ENCODE measurements at places on chromosomes 4 and X.

GRCh38 chrX:129726307-129727111, 12.3 kb upstream of the XPNPEP2 start:
- DNase-seq = peak; percentile 26

DNA sequence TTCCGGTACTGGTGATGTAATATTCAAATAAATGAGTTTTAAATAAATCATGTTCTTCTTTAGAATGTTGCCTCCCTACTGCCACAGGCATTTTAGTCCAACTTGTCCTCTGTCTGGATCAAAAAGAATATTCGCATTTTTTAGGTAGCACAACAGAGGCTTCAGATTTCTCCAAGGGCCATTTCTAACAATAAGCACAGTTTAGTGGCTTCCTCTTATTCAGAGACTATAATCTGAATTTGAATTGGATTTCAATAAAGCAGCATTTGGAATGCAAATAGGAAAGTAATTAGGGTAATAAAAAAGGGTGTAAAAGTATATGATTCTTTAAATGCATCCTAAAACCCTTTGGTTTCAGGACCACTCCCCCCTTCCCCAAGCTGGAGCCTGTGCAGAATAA, 167.9 kb upstream of the GLRA2 start:
- DNase-seq = no peak

DNA sequence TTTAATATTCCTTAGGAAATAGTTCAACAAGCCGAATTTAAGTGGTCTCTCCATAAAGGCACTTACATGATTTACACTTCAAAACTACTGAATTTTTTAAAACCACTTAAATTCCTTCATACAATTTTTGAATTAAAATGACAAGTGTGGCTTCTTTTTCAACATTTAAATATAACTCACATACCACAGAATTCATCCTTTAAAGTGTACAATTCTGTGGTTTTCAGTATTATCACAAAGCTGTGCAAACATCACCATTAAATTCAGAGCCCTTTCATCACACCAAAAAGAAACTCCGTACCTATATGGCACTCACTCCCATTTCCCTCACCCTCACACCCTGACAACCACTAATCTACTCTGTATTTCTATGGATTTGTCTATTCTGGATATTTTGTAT, 200.9 kb upstream of the MAB21L2 start:
- DNase-seq = no peak

GRCh38 chr4:184476695-184477094, 2.3 kb upstream of the IRF2 start:
- DNase-seq = peak; percentile 34

DNA sequence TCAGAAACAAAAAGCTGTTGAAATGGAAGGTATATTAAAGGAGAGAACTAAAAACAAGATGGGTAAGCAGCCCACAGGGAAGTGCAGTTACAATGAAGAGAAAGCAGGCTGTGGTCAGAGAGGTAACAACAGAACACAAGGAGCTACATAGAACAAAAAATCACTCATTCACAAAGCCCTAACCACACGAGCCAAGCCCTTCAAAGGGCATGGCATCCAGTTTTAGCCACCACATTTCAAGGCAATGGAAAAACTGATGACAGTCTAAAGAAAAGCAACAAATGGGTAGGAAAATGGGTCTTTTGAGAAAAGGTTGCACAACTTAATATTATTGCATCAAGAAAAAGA, 37.5 kb downstream of the KDR start:
- DNase-seq = no peak

- DNase-seq = no peak
These were observed 59.7 kb downstream of the SH3BGRL start for GRCh38 chrX:81261576-81261975.

DNA sequence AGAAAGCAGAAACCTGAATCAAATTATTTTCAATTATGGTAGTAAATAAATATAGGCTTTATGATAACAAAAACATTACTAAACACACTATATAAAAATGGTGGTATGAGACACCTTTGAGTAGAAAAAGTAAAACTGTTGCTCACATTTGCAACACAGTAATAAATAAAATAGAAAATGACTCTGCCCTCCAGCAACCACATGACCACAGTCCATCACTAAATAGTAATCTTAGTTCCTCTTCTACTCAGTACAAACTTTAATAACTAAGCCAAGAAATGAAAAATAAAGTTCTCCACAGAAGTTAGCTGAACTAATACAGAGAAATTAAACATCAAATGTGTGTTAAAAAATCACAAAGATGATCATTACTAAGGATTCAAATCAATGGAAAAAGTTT, 108.5 kb downstream of the ADGRA3 start:
- DNase-seq = no peak

- DNase-seq = no peak
These were observed 1.4 kb downstream of the AFAP1 start for GRCh38 chr4:7938266-7938608.

GRCh38 chr4:55396308-55397125, 760 bp downstream of the TMEM165 start:
- DNase-seq = peak; percentile 26

- DNase-seq = no peak
These were observed 80.2 kb downstream of the USP46 start for GRCh38 chr4:52578951-52579350.

GRCh38 chr4:84626673-84627072, 43.7 kb downstream of the CDS1 start:
- DNase-seq = no peak

DNA sequence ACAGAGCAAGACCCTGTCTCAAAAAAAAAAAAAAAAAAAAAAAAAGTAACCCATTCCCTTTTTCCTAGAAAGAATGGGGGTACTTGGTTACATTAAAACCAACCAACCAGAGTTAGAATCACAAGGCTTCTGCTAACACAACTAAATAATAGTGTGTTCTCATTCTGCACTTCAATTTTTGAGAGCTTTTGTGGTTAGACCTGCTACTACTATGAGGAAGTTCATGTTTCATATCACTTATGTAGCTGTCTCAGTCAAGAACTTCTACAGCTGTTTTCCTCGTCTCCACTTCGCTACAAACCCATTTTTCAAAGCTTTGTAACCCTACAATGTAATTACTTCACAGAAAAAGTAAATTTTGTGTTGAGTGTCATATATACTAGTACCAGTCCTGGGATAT, 58.3 kb downstream of the PDHA2 start:
- no peak for DNase-seq

DNA sequence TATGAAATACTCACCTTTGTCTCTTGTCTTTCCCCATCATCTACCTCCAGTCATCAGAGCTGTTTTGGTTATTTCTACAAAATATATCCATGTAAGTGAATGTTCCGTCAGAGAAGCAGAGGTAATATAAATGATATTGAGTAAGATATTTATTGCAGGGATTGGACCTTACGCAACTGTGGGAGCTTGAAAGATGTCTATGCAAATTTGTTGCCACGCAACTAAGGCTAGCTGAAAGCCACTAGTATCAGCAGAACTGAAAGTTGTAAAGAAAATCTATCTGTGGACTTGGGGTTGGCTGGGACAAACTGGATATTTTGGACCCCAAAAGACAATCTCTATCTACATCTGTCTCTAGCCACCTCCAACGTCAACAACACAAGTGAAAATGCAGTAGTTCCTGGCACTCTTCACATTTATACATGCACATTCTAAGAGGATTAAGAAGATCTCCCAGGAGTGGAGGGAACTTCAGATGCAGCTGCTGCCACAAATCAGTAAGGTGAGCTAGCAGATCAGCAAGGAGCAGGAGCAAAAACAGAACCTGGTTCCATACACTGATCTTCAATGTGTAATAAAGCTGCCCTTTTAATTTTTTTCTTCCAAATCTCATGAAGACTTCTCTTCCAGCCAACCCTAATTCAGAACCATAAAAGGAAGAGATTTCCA, 8.5 kb upstream of the CCSER1 start:
- DNase-seq = no peak

DNA sequence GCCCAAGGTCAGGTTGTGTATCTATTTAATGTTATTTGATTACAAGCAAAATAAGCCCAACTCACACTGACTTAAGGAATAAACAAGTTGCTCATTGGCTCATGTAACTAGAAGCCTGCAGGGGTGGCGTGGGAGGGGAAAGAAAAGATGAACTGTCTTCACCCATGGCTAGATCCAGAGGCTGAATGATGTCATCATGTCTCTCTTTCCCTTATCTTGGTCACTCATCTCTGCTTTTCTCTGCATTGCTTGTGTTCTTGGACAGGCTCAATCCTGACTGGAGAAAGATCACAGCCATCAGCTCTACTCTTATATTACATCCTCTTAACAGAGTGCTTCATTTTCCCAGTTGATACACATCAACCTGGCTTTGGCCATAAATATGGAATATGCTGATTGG, 290.0 kb upstream of the DIAPH2 start:
- DNase-seq = no peak

DNA sequence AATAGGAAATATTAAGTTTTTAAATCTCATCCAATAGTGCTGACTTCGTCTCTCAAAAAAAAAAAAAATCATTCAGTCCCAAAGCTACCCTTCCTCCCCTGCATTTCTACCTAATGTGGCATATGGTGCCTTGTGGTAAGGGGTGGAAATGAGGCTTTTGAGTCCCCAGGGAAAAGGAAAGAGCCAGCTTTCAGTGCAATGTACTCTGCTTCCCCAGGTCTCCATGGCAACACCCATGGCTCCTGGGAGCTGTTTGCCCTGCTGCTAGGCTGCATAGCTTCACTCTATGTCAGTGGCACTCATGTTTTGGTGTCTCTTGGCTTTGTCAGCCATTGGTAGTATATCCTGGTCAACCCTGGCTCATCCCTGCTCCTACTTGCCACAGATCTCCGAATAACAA, 175.9 kb downstream of the SLC39A8 start:
- DNase-seq = no peak

GRCh38 chr4:158099686-158100085, 73.1 kb downstream of the GASK1B start:
- DNase-seq = no peak
